ENCODE measurements at places on chromosomes 6 and 20. TPM values are rescaled to one million over a fixed set of nuclear protein-coding genes. Genes with fewer than 3 reads are reported as not detected.

ADA gene
- 8.5 TPM for polyA plus RNA-seq

NR2E1 gene
- polyA plus RNA-seq = not detected

IL17A gene
- not detected for polyA plus RNA-seq

C20orf202 gene
- polyA plus RNA-seq = 0.42 TPM

ELOVL4 gene
- 3.2 TPM for polyA plus RNA-seq

POU3F2 gene
- 0.32 TPM for polyA plus RNA-seq

MOCS1 gene
- 5.3 TPM for polyA plus RNA-seq

COL9A1 gene
- 5.8 TPM for polyA plus RNA-seq

TFAP2D gene
- not detected for polyA plus RNA-seq

SLC22A16 gene
- not detected for polyA plus RNA-seq

SLC17A9 gene
- polyA plus RNA-seq = 1.0 TPM

ZBTB46 gene
- polyA plus RNA-seq = 15.5 TPM

FABP7 gene
- polyA plus RNA-seq = 8.9 TPM

CASP8AP2 gene
- 10.7 TPM for polyA plus RNA-seq

MAP3K7 gene
- 44.0 TPM for polyA plus RNA-seq

PGC gene
- polyA plus RNA-seq = not detected

IL22RA2 gene
- not detected for polyA plus RNA-seq

LY6G6F gene
- not detected for polyA plus RNA-seq

RAET1L gene
- polyA plus RNA-seq = 0.33 TPM

MOG gene
- polyA plus RNA-seq = not detected

PNLDC1 gene
- polyA plus RNA-seq = 0.46 TPM

POPDC3 gene
- 61.7 TPM for polyA plus RNA-seq

SSTR4 gene
- not detected for polyA plus RNA-seq

KIFC1 gene
- 30.2 TPM for polyA plus RNA-seq

C20orf204 gene
- polyA plus RNA-seq = 0.42 TPM

CLDN20 gene
- polyA plus RNA-seq = 1.4 TPM

DUSP15 gene
- 1.7 TPM for polyA plus RNA-seq

CRISP3 gene
- polyA plus RNA-seq = 0.34 TPM

MYO6 gene
- 7.9 TPM for polyA plus RNA-seq

NOX3 gene
- polyA plus RNA-seq = not detected

TLDC2 gene
- 1.4 TPM for polyA plus RNA-seq

C6orf136 gene
- polyA plus RNA-seq = 13.1 TPM

BANF2 gene
- polyA plus RNA-seq = not detected

PCSK2 gene
- polyA plus RNA-seq = 0.29 TPM

EYS gene
- 0.84 TPM for polyA plus RNA-seq

ALDH8A1 gene
- 0.79 TPM for polyA plus RNA-seq

RSPO3 gene
- 9.7 TPM for polyA plus RNA-seq

LGSN gene
- not detected for polyA plus RNA-seq

KIAA0408 gene
- 14.5 TPM for polyA plus RNA-seq

FAM209A gene
- polyA plus RNA-seq = not detected

PTGIS gene
- 39.0 TPM for polyA plus RNA-seq

BEND6 gene
- 1.2 TPM for polyA plus RNA-seq

TSPYL1 gene
- 40.6 TPM for polyA plus RNA-seq

OXT gene
- polyA plus RNA-seq = 0.74 TPM

THBS2 gene
- 69.3 TPM for polyA plus RNA-seq

IL20RA gene
- 31.7 TPM for polyA plus RNA-seq

ELOVL2 gene
- 2.5 TPM for polyA plus RNA-seq

PERP gene
- polyA plus RNA-seq = 0.84 TPM

NNAT gene
- polyA plus RNA-seq = 436 TPM

Measured in muscle of back (tissue), 13 donors.